ENCODE measurements at places on chromosomes 1 and 21. TPM values are rescaled to one million over a fixed set of nuclear protein-coding genes. Genes with fewer than 3 reads are reported as not detected.

DNA sequence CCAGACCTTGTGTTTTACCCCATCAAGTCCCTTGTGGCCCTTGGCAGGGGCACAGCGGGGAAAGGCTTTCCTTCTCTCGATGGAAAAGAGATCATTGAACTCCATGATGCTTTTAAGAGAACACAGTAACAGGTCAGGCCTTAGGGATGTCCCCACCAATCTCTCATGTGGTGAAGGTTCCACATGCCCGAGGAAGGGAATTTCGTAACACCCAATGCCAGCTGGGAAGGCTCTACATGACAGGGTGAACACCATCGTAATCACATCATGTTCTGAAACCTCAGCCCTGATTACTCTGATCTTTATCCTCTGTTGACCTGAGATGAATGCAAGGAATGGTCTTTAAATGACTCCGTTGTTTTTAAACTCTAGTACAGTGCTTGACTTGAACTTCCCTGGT lies 105.5 kb upstream of the SPAG17 start:
- no peak for DNase-seq

DNA sequence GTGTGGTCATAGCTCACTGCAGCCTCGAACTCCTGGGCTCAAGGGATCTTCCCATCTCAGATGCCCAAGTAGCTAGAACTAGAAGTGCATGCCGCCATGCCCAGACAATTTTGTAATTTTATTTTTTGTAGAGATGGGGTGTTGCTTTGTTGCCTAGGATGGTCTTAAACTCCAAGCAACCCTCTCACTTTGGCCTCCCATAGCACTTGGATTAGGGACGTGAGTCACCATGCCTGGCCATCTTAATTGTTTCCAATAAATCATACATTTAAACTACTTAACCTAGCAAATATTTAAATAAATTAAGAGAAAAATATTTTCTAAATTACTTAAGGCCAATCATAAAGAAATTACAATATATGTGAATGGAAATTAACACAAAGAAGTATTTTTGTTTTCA lies 35.1 kb upstream of the ADGRL4 start:
- DNase-seq = no peak

DNA sequence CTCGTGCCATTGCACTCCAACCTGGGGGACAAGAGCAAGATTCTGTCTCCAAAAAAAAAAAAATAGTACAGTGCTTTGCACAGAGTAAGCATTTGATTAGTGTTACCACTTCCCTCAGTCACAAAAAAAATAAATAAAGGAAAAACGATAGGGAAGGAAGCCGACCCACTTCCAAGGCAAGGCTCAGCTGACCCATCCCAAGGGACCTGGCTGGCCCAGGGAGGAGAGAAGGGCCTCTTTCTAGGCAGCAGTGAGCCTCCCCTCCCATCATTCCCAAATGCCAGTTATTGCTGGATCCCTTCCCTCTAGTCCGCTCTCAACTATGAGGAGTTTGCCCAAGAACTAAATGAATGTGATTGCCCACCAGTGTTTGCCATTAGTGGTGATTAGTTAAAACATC lies 77.8 kb downstream of the TMEM53 start:
- DNase-seq = no peak

- no peak for DNase-seq
Measured at GRCh38 chr1:38327559-38327973, 281.0 kb upstream of the POU3F1 start.

DNA sequence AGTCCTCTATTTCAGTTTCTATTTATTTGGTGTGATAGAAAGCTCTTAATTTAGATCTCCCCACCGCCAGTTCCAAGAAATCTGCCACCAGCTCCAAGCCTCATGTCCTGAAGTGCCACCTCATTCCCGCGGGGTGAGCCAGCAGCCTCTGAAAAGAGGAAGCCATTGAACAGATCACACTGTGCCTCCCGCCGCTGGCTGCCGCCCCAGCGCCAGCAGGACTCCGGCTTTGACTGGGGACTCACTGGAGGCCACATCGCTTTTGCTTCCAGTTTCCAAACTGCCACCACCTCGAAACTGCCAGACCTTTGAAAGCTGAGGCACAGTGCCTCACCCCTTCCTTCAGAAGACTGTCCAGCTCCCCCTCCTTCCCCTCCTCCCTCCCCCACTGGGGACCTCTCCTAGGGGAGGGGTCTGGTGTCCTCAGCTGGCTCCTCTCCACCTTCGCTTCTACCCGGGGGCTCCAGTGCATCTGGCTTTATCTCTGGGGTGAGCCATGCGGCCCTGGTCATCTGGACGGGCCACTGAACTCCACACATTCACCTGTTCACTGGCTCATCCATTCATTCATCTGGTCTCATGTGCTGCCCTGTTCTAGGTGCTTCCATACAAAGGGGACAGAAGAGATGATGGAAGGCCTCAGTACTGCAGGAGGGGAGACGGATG lies 58.9 kb downstream of the VPS26C start:
- DNase-seq = peak; percentile 73

GRCh38 chr1:233443040-233443760 lies 115.7 kb downstream of the MAP3K21 start:
- DNase-seq = no peak

GRCh38 chr1:206427291-206427690 lies 43.0 kb upstream of the IKBKE start:
- DNase-seq = peak; percentile 16

GRCh38 chr1:59309795-59310548 lies 13.1 kb downstream of the FGGY start:
- no peak for DNase-seq

GRCh38 chr1:246065592-246065991 lies 441.5 kb downstream of the SMYD3 start:
- no peak for DNase-seq

DNA sequence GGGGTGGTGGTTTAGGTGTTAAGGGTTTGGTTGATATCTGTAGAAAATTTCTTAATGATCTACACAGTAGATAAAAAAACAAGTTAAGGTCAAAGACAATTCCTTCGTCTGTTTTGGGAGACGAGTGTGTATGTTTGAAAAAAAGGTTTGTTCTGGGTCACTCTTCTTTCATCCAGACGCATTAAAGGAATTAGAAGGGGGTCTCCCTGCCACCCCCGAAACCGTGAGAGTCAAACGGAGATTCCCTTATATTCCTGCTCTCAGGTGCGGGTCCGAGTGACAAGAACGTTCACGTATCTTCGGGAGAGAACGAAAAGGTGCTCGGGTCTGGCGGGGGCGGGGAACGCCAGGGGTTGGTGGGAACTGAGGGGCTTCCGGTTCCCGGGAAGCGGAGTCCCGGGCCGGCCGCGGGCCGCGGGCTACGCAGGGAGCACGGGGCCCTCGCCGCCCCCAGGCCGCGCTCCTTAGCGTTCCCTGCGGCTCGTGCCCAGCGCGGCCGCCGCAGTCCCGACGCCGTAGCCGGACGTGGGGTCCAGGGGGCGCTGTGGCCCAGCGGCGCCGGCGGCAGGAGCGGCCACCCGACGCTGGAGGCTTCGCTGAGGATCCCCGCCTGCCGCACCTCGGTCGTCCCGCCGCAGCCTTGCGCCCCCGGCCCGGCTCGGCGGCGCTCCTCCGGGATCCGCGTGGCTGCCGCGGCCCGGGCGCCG lies at the start of gene ZFYVE9:
ZFYVE9 (plus strand) TSS at position 577 of the 707 bp plus-strand sequence. CDS start 91,118 bp downstream, outside the sequence.
- DNase-seq = peak; percentile 89

DNA sequence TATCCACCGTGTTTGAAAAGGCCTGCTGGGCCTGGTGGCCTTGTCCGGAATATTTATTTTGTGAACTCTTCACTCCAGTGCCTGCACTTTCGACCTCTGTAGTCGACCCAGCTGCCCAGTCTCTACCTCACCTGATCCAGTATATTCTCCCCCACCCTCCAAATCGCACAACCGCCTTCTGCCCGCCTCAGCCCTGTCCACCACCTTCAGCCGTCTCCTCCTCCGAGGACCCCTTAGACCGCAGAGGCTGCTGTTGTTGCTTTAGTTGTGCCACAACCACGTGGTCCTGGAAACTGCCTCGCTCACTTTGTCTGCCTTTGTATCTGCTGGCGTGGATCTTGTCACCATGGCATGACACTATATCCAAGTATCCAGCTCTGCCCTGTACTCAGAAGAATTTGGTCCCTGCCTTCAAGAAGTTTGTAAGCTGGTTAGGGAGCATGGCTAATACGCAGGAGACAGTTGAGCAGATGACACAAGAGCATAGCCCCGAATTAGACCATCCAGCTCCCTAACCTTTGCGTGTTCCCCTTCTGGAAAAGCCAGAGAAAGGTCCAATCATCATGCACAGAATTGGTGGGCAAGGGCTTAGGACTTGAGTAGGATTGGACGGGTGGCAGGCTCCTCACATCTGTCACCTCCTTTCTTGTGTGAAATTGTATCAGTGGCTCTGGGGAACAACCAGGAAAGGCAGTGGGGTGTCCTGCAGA lies 1.5 kb downstream of the PHGDH start:
- DNase-seq = no peak

- DNase-seq = no peak
Measured at GRCh38 chr1:153670257-153670858, 435 bp downstream of the ILF2 start.

GRCh38 chr21:33403786-33404585 lies 773 bp downstream of the IFNGR2 start:
- DNase-seq = peak; percentile 52

DNA sequence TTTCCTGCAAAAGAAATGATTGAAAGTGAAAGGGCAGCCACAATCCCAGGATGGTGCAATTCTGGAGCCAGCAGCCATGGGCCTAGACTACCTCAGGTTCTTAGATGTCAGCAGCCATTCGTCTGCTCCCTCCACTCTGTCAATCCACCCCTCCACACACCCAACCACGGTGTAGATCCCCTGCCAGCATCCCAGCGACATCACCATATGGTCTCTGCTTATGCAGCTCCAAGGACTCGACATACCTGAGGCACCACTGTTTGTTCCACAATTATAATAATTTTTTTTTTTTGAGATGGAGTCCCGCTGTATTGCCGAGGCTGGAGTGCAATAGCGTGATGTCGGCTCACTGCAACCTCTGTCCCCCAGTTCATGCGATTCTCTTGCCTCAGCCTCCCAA lies 6.5 kb downstream of the SYNC start:
- no peak for DNase-seq

GRCh38 chr1:7755448-7755847 lies 15.6 kb upstream of the VAMP3 start:
- peak; percentile 55 for DNase-seq

GRCh38 chr1:222845763-222846162 lies 30.9 kb downstream of the DISP1 start:
- DNase-seq = no peak

- no peak for DNase-seq
Measured at GRCh38 chr1:228465141-228465540, 22.0 kb upstream of the RNF187 start.

GRCh38 chr1:186291271-186291670 lies 83.8 kb downstream of the TPR start:
- no peak for DNase-seq

- peak; percentile 78 for DNase-seq
Measured at GRCh38 chr1:67264899-67265298, 42.8 kb upstream of the IL12RB2 start.

GRCh38 chr21:14550135-14550534 lies 4.0 kb upstream of the SAMSN1 start:
- DNase-seq = peak; percentile 8

- DNase-seq = no peak
Measured at GRCh38 chr21:31622397-31622796, 37.1 kb upstream of the SOD1 start.

DNA sequence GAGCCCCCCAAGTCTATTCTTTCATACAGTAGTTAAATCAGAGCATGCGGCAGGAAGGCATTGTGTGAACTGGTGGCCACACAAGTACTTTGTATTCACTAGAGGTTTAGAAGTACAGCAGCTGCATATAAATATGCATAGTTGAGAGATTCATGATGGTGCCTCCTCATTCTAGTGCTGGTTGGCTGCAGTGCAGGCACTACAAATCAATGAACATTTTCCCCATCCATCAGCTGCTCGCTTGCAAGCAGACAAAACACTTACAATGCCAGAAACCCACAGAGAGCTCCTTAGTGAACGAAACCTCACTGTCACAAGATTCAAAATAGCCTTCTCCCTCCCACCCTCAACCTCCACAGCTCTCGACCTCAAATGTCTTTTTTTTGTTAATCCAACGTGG lies 726.2 kb downstream of the USP25 start:
- DNase-seq = no peak

GRCh38 chr1:178536844-178537371 lies 24.0 kb downstream of the TEX35 start:
- DNase-seq = peak; percentile 66

DNA sequence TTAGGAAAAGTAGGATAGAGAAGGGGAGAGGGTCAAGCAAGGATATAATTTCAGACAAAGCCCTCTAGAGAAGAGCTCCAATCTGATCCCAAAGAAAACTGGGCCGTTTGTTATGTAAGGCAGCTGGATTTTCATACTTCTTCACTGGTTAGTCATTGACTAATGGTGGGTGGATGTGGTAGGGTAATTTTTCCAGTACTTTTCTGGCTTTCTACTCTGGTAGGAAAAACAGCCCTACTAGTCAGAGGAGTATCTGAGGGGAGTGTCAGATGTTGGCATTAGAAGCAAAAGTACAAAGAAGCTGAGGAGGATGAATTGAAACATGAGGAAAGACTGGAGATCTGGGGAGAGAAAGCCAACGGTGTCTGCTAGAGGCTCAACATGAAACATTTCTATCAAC lies 145.3 kb downstream of the TNFSF18 start:
- no peak for DNase-seq

DNA sequence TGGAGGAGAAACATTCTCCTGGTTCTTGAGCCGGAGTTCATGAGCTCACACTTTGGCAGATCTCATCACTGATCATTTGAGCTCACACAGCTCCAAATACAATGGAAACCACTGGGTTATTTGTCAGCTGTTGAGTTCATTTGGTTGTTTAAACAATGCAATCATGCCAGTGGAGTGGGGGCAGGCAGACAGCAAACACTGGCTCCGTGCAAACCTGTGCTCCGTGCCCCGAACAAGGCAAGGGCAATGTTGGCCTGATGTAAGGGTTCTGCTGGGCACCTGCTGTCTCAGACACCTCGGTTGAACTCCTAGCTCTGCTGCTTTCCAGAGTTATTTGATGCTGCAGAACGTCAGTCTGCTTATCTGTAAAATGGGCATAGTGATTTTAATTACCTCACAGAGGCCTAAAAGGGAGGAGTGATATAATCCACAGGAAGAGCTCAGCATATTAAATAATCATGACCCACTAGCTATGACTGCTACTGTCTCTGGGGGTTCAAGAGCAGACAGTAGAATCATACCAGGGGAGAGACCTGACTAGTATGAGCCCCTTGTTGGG lies 20.0 kb upstream of the CLIC6 start:
- no peak for DNase-seq

- no peak for DNase-seq
Measured at GRCh38 chr1:242456726-242457269, 67.7 kb downstream of the PLD5 start.

Gene THEMIS2
- total RNA-seq = 34.7 TPM

Gene ALPL
- not detected for total RNA-seq

Gene HJV
- total RNA-seq = not detected

Gene CTSE
- total RNA-seq = not detected

Gene SHCBP1L
- not detected for total RNA-seq

Gene CR1L
- not detected for total RNA-seq

Gene FAM89A
- total RNA-seq = 23.5 TPM

Gene SPRR1A
- not detected for total RNA-seq

Gene SH3D21
- 0.99 TPM for total RNA-seq

Gene LDLRAD2
- under 0.01 TPM for total RNA-seq

Gene LMX1A
- not detected for total RNA-seq

Gene OLIG2
- total RNA-seq = not detected

Gene CSF1
- total RNA-seq = 4.2 TPM

Gene TRPM2
- 0.22 TPM for total RNA-seq
